ENCODE measurements at places on chromosomes 7 and 10.
A peak's percentile ranks its signal among the peaks of the same experiment; 100 is the strongest.

- DNase-seq = peak; percentile 42
Observed at GRCh38 chr7:12623885-12624498, 53.5 kb downstream of the SCIN start.

DNA sequence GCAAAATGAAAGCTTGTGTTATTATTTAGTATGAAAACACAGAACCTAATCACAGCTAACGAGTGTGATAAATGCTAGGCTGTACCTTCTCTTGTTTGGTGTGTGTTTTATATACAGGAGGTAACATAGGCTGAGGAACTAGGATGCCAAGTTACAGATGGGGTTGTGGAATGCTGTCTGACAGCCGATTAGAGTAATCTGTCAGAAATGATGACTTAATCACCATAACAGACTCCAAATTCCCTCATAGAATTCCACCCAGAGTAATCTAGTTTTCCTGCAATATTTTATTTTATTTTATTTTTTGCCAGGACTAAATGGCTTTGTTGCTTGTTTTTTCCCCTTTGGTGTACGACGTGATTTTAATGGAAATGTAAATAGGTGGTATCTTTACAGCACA lies 221.2 kb downstream of the CELF2 start:
- DNase-seq = no peak

- DNase-seq = no peak
Observed at GRCh38 chr7:148622887-148623585, 32.5 kb downstream of the C7orf33 start.

DNA sequence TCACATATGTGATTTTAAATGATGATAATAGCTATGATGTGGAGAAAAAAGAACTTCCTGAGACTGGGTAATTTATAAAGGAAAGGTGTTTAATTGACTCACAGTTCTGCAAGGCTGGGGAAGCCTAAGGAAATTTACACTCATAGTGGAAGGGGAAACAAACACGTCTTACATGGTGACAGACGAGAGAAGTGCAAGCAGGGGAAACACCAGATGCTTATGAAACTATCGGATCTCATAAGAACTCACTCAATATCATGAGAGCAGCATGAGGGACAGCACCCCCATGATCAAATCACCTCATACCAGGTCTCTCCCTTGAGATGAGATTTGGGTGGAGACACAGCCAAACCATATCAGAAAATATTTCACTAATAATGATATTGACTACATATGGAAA lies 4.1 kb upstream of the LIPN start:
- no peak for DNase-seq

GRCh38 chr10:70594161-70594560 lies 8.4 kb downstream of the PRF1 start:
- DNase-seq = no peak

- no peak for DNase-seq
Observed at GRCh38 chr7:144379776-144380384, 23.6 kb downstream of the NOBOX start.

GRCh38 chr7:30171766-30172447 lies 37.1 kb downstream of the MTURN start:
- DNase-seq = peak; percentile 83

DNA sequence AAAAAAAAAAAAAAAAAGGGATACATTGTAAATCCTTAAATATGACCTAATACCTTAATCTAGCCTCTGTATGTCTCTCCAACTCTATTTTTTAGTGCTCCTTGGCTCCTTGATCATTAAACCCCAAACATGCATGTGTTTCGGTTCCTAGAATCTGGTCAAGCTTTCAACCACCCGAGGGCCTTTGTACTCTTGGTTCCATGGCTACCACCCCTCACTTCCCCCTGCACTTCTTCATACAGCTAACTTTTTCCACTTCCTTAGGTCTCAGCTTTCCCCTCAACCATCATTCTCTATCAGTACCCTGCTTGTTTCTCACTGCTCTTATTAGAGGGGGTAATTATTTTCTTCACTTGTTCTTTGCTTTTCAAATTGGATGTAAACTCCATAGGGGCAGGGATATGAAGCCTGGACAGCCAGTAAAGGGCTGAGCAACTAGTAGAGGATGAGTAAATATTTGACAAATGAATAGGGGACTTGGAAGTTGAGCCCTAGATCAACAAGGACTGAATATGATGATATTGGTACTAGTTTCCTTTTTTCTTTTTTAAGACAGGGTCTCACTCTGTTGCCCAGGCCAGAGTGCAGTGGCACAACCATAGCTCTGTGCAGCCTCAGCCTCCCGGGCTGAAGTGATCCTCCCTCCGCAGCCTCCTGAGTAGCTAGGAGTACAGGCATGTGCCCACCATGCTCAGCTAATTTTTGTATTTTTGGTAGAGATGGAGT lies 4.3 kb upstream of the GDI2 start:
- DNase-seq = no peak

- DNase-seq = no peak
Observed at GRCh38 chr7:88318196-88318595, 11.5 kb upstream of the STEAP4 start.

- DNase-seq = peak; percentile 81
Observed at GRCh38 chr10:43854007-43854406, 205.3 kb upstream of the ZNF32 start.

DNA sequence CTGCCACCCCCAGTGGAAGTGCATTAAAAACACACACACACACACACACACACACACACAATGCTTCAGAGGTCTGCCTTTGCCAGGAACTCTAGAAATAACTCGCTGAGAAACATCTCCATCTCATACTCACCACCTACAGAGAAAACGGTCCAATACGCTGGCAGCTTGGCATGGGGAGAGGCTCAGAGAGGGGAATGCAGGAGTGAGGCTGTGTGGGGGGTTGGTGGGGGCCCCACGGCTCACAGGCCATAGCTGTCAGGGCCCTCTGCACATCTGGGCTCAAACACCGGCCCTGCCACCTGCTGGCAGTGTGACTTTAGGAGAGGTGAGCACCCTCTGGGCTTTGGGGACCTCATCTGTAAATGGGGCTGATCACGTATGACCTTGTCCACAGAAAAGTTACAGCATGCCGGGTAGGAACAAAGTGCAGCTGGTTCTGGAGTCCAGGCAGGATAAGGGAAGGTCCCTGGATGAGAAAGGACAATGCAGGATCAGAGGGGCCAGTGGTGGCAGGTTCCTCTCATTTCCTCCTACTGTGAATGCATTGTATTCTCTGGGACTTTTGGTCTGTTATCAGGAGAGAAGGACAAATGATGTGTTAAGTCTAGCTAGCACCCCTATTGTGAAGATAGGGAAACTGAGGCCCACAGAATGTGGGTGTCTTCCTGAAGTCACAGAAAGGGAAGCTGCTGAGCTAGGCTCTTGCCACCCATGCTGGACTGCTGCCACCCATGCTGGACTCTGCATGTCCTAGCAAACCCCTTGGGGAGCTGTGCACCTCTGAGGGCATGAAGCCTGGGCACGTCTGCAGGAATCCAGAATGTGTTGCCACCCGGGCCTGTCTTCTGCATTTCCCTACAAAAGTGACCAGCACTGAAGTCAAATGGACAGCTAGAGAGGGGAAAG lies 404.6 kb downstream of the RPS24 start:
- DNase-seq = no peak

- DNase-seq = no peak
Observed at GRCh38 chr10:74332398-74332797, 181.4 kb downstream of the ADK start.

- DNase-seq = no peak
Observed at GRCh38 chr10:79241990-79242619, 105.2 kb upstream of the PPIF start.

DNA sequence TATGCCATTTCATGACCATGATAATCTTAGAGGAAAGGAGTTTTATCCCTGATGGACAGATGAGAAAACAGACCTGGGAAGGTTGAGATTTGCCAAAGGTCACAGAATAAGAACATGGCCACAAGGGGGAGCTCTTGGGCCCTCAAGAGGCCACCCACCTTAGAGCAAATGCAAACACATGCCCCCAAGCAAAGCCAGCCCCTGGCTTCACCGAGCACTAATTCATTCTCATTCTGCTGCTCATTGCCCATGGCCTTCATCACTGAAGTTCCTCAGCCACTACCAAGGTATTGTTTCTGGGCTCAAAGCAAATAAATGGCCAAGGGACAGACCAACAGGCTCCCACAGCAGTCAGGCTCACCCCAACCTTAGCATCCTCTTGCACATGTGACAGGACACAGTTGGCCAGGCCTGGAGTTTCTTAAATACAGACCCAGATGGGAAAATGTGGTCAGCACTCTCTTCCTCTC lies 44.2 kb downstream of the PDLIM1 start:
- DNase-seq = peak; percentile 56

DNA sequence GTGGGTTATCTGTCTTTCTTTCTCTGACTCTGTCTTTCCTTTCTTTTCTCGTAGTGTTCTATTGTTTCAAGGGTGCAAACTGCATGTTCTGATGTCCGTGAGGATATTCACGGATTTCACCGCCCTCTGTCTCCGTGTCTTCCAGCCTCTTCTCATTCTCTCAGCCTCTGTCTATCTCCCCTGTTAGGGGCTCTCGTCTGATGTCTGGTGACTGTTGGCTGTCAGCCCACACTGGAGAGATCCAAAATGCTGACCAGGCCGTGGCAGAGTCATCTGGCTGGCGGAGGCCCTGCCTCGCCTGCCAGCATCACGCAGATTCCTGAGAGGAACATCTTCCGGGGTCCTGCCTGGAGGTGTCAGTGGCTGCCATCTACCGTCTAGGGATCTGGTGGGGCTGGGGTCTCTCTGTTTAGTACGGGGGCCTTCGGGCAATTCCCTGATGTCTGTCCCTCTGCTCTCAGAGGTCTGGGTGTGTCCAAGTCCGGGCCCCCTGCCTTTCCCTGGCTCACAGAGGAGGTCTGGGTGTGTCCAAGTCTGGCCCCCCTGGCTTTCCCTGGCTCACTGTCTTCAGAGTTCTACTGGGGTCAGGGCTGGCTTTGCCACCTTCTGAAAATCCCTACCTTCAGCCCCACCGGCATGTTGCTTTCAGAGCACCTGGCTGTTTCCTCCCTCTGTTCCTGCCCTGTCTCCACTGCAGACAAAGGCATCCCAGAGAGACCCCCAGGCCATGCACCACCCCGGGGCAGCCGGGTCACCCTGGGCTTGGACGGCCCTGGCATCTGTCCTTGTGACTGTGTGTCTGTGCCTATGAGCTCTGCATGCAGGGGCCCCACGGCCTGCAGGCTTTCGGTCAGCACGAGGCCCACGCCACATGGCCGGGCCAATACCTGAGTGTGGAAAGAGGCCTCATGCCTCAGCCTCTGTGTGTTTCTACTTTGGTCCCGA lies 14.0 kb upstream of the SCART1 start:
- no peak for DNase-seq

GRCh38 chr10:8037941-8038894 lies 16.3 kb upstream of the GATA3 start:
- DNase-seq = no peak

- no peak for DNase-seq
Observed at GRCh38 chr7:55343860-55344606, 21.1 kb upstream of the LANCL2 start.

GRCh38 chr7:148665221-148665620 lies 33.5 kb upstream of the CUL1 start:
- DNase-seq = no peak

DNA sequence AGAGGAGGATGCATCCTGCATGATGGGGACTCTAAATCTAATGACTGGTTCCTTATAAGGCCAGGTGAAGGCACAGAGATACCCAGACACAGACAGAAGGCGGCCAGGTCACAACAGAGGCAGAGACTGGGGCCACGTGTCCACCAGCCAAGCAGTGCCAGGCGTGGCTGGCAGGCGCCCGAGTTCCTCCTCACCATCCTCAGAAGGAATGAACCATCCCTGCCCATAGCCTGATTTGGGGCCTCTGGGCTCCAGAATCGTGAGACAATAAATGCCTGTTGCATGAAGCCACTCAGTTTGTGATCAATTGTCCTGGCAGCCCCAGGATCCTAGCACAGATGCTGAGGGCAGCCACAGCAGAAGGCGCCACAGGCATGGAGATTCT lies 69.0 kb upstream of the TNRC18 start:
- no peak for DNase-seq

GRCh38 chr7:43825391-43825808 lies 43.9 kb downstream of the MRPS24 start:
- no peak for DNase-seq

- peak; percentile 95 for DNase-seq
Observed at GRCh38 chr10:127151541-127151940, 44.9 kb downstream of the INSYN2A start.

DNA sequence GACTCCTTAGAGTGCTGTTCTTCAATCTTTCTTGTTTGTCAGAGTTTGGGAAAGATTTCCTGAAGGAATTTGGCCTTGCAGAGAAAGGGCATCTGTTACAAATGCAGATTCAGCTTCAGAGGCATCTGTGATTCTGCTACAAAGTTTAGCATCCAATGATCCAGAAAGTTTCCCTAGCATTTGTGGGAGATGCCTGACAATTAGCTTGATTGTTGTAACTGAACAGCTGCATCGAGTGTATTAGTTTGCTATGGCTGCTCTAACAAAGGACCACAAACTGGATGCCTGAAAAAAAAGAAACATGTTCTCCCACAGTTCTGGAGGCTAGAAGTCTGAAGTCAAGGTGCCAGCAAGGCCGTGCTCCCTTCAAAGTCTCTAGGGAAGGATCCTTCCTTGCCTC lies 365.1 kb downstream of the GRID1 start:
- no peak for DNase-seq

DNA sequence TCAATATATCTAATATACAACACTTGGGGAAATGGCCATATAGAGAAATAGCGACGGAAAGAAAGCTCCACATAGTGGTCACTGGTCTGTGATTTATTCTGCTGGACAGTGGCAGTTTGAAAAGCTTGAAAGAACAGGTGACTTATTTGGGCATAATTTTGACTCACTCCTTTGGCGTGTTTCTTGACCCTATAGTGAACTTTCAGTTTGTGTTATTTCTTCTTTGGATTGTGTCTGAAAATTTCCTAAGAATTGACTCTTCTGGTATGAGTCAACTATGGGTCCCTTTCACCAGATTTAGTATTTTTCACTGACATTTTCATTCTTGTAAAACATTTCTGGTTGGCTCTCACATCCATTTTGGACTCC lies 25.8 kb upstream of the IMMP2L start:
- DNase-seq = peak; percentile 34

GRCh38 chr7:137903382-137904169 lies 56.8 kb upstream of the DGKI start:
- DNase-seq = peak; percentile 82

DNA sequence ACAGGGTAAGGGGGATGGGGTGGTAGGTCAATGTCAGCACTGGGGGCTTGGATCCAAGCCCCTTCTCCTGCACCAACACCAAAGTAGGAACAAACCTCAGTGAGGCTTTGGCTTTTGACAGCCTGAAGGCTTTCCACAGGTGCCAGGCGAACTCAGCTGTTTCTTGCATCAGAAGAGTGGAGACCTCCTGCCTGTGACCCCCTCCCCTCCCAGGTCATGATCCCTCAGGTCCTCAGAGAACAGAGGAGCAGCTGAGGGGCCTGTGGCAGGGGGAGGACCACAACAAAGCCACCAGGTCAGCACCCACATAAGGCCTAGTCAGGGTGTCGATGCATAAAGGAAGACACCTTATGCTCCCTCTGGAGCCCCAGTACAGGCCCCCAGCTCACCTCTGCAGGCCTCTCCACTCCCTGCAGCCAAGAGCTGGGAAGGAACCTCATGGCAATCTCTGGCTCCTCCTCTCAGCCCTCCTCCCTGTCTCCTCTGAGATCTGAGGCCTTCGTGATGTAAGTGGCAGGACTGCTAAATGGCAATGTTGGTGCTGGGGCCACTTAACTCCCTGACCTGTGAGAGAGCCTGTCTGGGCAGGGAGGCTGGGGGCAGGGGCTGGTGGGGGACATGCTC lies 19.1 kb upstream of the PRRT4 start:
- no peak for DNase-seq

Data from RCC 7860 (cell line).